ENCODE measurements at places on chromosomes 13 and 19. TPM values are rescaled to one million over a fixed set of nuclear protein-coding genes. Genes with fewer than 3 reads are reported as not detected.

SBSN gene
- 0.39 TPM for total RNA-seq

DNA sequence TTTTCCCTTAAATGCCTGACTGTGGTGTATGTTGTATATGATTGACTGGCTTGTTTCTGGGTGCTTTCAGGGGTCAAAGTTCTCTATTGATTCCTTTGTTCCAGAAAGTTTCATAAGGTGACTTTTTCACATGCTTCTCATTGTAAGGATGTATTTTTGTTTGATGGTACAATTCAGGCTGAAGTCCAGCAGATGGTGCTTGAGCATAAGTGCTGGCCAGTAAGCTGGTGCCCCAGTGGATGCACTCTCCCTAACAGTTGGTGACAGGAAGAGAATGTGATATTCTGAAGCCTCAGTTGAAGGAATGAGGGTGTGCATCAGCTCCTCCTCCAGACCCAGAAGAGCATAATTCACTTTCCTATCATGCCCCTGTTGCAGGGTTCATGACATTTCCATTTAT is 1941.6 kb upstream of the PRR20A start:
- no peak for DNase-seq

DNA sequence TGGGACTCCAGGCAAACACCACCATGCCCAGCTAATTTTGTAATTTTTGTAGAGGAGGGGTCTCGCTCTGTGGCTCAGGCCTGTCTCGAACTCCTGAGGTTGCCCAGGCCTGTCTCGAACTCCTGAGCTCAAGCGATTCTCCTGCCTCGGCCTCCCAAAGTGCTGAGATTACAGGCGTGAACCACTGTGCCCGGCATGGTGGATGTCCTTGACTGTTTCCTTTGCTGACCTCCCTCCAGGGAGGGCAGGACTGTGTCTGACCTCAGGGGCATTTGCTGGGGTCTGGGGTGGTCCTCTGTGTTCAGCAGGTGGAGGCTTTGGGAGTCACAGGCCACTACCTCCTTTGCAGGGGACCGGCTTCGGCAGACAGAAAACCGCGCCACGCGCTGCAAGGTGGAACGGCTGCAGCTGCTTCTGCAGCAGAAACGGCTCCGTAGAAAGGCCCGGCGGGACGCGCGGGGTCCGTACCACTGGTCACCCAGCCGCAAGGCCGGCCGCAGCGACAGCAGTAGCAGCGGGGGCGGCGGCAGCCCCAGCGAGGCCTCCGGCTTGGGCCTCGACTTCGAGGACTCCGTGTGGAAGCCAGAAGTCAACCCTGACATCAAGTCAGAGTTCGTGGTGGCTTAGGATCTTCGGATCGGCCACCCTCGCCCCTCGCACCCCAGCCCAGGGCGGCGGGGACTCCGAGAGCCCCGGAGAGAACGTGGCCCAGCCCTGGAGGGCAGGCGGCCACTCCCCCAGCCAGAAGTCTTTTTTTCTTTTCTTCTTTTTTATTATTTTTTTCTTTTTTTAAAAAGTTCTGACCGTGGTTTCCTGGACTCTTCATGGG is 8.5 kb downstream of the MIDN start:
- DNase-seq = no peak

DNA sequence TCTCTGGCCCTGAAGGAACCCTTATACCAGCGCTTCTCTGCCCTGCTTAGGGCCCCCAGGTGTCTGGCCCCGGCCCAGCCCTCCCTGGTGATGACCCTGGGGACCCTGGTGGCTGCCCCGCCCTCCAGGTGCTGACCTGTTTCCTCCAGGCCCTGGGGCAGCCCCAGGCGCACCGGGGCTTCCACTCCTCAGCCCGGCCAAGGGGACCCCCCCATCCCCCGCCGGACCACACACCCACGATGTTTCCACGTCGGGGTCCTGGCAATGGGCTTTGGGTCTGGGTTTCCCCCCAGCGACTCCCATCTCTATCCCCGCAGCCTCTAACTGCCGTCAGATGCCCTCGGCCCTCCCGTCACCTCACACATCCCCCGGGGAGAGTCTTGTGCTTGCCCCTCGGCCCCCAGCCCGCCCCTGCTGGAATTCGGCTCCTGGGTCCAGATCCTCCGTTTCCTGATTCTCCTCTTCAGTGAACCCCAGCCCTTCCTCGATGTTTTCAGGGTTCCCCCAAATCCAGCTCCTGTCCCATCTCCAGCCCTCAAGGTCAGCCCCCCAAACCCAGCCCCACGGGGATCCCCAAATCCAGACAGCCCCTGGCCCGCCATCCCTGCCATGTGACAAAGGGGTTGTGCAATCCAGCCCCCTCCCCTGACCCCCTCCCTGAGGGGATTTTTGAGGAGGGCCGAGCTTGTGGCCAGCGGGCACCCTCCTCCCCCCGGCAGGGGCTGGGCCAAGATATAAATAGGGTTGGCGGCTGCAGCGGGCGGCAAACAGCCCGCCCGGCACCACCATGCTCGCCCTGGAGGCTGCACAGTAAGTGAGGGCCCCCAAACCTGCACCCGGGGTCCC is at the start of gene SPIB:
Gene SPIB, plus strand, starts transcription at position 763 of the 846 bp plus-strand sequence. Its CDS starts 25 bp downstream, at position 788.
- no peak for DNase-seq

DNA sequence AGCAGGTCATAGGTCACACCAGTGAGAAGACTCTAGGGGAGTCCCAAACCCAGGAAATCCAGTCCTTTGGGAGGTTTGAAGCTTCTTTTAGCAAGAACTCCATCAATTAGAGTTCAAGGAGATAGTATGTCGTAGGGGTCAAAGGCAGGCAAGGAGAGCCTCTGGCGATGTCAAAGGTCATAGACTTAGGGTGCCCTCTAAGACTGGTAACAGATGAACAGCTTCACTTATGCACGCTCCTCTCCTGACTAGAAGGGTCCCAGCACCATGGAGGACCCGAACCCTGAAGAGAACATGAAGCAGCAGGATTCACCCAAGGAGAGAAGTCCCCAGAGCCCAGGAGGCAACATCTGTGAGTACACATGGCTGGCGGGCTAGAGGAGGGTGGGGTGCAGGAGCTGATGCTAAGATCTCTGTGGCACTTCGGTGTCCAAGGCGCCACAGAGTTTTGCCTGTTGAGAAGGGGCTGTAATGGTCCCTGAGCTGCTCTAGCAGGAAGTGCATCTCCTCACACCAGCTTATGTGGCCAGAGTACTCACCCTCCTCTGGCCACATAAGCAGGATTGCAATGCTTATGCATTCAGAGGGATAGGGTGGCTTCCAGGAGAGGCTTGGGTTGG is 557 bp downstream of the ZNF576 start:
- DNase-seq = no peak

- no peak for DNase-seq
These were observed 11.4 kb downstream of the TIMM13 start for GRCh38 chr19:2415973-2416319.

- DNase-seq = no peak
These were observed 349.2 kb upstream of the ARGLU1 start for GRCh38 chr13:106917024-106917571.

- DNase-seq = no peak
These were observed 13.8 kb downstream of the ATP12A start for GRCh38 chr13:24693862-24694471.

DNA sequence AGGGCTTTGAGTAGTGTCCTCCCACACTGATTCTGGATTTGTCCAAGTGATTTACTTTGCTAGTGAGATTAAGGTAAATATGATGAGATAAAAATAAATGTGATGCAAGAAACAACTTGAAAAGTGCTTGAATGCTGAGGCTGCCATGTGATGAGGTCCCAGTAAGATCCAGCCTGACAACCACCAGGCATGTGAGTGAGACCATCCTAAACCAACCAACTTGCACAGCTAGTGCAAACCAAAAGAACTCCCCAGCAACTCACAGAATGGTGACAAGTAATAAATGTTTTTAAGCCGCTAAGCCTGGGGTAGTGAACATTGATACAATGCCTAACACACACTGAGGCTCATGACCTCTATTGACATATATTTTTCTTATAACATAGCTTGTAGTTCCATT is 13.3 kb upstream of the RBM26 start:
- DNase-seq = no peak

GRCh38 chr19:5624018-5624663 is 1.3 kb downstream of the SAFB start:
- no peak for DNase-seq

DNA sequence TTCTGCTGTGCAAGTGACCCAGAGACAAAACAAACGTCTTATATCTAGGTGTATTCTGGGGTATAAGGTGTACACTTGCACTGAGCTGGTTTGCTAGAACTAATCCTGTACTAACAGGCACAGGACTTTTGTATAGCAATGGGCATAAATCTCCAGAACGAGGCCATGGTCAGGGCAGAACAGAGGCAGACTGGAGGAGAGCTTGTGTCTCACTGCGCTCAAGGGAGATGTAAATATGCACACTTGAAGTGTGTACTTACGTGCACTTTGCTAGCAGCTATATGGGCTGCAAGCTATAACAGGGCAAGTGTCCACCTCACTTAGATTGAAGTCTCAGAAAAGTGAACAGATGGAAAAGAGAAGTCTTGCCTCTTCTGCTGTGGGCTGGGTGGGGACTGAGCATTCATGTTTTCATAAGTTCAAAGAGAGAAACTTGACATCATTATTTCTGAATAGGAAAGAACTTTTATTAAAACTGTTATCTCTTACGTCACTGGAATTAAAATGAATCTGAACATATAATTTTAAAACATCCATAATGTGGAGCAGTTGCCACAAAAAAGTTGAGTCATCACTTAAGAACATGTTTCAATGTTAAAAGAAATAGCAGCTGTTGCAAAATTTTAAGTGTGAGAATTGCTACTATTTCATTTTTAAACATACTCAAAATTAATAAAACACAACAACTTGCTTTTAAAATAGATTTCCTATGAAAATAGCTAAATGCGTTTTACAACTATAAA is 888.3 kb downstream of the PCDH9 start:
- no peak for DNase-seq

NLRP9 gene
- not detected for total RNA-seq

GRIK5 gene
- total RNA-seq = 0.62 TPM

DNA sequence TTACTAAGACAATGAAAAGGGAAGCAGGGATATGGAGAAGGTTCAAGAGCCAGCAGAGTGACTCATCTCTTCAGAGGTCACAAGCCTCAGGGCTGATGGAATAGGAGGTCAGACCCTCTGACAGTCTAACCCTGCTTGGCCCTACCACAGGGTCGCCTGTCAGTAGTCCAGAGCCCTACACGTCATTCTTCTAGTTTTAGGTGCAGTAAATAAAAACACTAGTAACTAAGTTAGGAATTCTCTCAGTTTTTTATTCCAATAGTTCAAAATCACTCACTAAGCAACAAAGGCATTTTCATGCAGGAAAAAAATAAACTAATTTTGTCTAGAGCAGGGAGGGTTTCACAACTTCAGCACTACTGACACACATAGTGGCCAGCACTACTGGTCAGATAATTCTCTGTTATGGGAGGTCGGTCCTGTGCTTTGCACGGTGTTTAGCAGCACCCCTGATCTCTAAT is 27.2 kb downstream of the FOXO1 start:
- DNase-seq = no peak

DNA sequence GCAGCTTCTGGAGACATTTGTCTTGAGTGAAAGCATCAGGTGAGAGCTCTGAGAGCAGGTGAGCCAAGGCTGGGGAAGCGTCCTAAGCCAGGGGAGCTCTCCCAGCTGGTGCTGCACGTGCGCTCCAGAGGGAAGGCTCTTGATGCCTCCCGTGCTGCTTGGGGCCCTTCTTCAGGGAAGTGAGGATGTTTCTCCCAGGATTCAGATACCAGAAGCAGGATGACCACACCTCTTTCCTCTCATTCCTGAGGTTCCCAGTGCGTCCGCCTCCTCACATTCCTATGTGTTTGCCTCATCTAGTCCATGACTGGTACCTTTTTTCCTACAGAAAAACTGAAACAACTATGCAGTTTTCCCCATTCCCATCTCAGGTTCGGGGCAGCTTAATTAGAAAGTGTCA is 231.0 kb upstream of the IRS2 start:
- no peak for DNase-seq

CGB1 gene
- not detected for total RNA-seq

CATSPERD gene
- 0.08 TPM for total RNA-seq

DENND1C gene
- total RNA-seq = 0.39 TPM

- DNase-seq = no peak
These were observed 587 bp downstream of the B9D2 start for GRCh38 chr19:41363371-41363752.

DNA sequence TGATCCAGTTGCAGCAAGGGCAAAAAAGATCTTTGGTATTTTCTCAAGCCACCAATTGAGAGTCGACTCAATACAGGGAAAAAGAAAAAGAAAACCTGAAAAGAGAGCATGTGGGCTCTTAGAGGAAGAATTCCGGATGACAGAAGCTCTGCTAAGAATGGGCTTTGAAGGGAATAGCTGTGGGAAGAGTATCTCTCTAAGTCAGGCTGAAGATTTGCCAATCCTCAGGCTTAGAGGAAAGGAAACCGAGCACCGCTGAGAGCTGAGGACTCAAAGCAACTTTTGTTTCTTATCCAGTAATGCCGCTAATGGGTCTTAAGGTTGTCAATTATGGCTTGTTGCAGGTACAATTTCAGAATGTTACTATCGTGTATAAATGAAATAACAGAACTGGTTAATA is 166.4 kb downstream of the EFNB2 start:
- no peak for DNase-seq

- no peak for DNase-seq
These were observed 712 bp downstream of the BBC3 start for GRCh38 chr19:47230054-47230920.

DNA sequence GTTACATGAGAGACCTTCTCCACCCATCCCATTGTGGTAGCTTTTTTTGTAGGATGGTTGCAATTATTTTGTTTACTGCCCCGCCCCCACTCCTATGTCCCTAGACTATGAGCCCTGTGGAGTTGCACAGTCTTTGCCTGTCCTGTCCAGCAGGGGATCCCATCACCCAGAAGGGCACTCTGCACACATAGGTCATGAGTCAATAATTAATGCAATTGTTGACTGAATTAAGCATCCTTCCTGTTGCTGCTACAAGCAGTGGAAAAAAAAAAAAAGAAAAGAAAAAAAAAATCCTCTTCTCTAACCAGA is 14.2 kb downstream of the C19orf81 start:
- no peak for DNase-seq

DCT gene
- not detected for total RNA-seq

DNA sequence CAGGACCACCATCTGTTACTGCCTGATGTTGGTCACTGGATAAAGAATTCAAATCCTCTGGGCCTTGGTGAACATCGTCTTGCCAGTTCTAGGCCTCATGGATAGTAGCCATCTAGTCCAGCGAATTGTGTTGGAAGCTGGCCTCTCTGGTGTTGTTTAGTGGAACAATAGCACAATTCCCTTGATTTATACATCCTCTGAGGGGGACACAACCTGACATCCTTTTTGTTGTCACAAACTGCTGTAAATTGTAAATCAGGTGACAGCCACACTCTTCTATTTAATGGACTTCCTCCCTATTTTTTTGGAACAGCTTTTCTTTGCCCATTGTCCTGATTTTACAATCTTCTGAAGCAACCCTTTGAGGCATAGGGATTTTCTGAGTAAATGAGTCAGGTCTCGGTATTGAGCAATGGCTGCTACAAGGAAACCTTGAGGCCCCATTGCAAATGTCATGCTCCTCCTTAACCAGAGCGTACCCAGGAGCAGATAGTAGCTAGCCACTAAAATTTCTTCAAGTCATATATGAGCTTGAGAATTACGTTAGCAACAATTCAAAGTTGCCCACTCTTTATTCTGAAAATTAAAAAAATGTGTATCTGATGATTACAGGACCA is 263.3 kb downstream of the COG6 start:
- no peak for DNase-seq

- DNase-seq = no peak
These were observed at the start of gene CEACAM1 for GRCh38 chr19:42528354-42529247. CEACAM1 (minus strand) TSS chr19:42528481; CDS start chr19:42528374, 107 bp downstream.

- DNase-seq = no peak
These were observed 3.7 kb downstream of the BRSK1 start for GRCh38 chr19:55287361-55288079.

GRCh38 chr13:102198418-102199311 is 203.2 kb downstream of the FGF14 start:
- no peak for DNase-seq
